ENCODE measurements at places on chromosomes 7 and 10.

- H3K4me1 ChIP-seq = peaks cover 18% of the 10 kb centered on the region
- H3K4me3 ChIP-seq = no peak overlapping the region
- H3K27me3 ChIP-seq = no peaks in the 10 kb centered on the region
- H3K36me3 ChIP-seq = peaks cover 29% of the 10 kb centered on the region
- H3K27ac ChIP-seq = no peak overlapping the region
- no peak for DNase-seq
These were observed 68.7 kb downstream of the VWA2 start for GRCh38 chr10:114307731-114308130.

DNA sequence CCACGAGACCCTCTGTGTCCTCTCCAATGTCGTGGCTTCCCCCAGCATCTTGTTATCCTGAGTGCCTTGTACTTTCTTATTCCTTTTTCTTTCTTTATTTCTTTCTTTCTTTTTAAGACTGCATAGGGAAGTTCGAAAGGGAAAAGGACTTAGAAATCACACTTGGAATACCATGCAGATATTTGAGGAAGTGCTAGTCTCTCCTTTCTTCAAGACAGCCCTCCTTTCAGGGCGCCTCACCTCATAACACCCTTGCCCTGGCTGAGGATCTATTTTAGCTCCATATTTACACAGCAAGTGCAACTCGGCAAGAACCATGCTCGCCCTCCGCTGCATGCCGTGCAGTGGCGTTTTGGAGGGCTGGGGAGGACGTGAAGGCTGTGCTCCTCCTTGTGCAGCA is 232.3 kb upstream of the GLI3 start:
- DNase-seq = no peak
- no peaks in the 10 kb centered on the region for H3K27me3 ChIP-seq
- H3K4me3 ChIP-seq = no peak overlapping the region
- H3K36me3 ChIP-seq = no peaks in the 10 kb centered on the region
- no peak overlapping the region for H3K27ac ChIP-seq
- no peaks in the 10 kb centered on the region for H3K4me1 ChIP-seq

GRCh38 chr7:7867846-7868571 is 100.6 kb upstream of the GLCCI1 start:
- no peak for DNase-seq
- H3K4me3 ChIP-seq = no peak overlapping the region
- H3K4me1 ChIP-seq = peaks cover 3% of the 10 kb centered on the region
- no peak overlapping the region for H3K27ac ChIP-seq
- H3K27me3 ChIP-seq = no peaks in the 10 kb centered on the region

DNA sequence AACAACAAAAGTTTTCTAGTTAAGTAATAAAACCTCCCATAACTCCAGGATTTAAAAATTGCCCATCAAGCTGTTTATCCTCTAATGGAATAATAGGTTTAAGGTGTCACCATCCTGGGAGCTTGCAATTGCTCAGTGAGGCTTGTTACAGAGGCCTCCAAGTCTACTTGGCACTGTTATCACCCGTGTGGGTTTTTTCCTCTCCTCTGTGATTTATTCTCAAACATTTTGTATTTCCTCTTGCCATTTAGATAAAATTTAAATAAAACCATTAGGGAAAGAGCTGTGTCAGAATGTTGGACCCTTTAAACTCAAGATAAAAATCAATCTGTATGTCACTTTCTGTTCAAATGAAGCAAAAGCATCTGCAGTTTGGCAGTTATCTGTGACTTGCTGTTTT is 202.6 kb downstream of the GALNT17 start:
- no peak overlapping the region for H3K4me3 ChIP-seq
- H3K36me3 ChIP-seq = no peaks in the 10 kb centered on the region
- no peak for DNase-seq
- H3K27me3 ChIP-seq = no peaks in the 10 kb centered on the region
- no peak overlapping the region for H3K27ac ChIP-seq

- H3K4me3 ChIP-seq = no peak overlapping the region
- no peaks in the 10 kb centered on the region for H3K4me1 ChIP-seq
- no peaks in the 10 kb centered on the region for H3K27me3 ChIP-seq
- no peak overlapping the region for H3K27ac ChIP-seq
- no peak for DNase-seq
These were observed 113.9 kb downstream of the ITGA8 start for GRCh38 chr10:15605740-15606369.

DNA sequence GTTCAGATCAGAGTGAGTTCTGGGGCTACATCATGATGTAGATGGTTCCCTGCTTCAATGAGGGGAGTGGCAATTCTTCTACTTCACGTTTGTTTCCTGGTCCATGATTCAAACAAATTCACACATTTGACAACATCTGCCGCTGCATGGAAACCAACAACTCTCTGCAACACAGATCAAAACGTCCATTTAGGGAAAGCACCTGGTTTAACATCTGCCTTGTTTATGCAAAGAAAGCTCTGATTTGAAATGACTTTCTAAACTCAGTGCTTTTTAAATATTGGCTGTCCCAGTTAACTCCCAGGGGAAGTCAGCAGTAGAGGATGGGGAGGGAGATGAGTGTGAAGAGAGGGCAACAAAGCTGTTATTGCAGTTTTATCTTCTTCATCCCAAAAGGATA is 93.8 kb downstream of the GAD2 start:
- H3K36me3 ChIP-seq = no peaks in the 10 kb centered on the region
- H3K27me3 ChIP-seq = no peaks in the 10 kb centered on the region
- no peak overlapping the region for H3K27ac ChIP-seq
- no peak for DNase-seq
- H3K4me1 ChIP-seq = no peaks in the 10 kb centered on the region

DNA sequence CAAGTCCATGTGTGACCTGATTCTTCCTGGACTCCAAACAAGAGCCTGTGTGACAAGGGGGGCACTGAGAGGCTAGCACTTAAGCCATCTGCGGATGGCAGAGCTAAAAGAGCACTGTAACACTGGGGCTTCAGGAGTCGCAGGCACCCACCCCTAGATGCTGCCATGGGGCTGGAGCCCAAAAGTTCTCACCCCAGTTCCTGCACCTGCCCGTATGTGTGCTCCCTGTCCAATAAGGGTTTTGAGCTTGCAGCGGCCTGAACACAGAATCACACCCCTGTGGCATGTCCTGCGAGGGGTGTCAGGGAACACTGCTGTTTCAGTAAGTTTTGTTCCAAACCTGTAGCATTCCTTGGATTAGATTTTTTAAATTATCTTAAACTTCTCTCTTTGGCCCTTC is 53.2 kb upstream of the GPR37 start:
- H3K4me3 ChIP-seq = no peak overlapping the region
- DNase-seq = no peak
- H3K27me3 ChIP-seq = no peaks in the 10 kb centered on the region
- no peaks in the 10 kb centered on the region for H3K4me1 ChIP-seq
- H3K27ac ChIP-seq = no peak overlapping the region

DNA sequence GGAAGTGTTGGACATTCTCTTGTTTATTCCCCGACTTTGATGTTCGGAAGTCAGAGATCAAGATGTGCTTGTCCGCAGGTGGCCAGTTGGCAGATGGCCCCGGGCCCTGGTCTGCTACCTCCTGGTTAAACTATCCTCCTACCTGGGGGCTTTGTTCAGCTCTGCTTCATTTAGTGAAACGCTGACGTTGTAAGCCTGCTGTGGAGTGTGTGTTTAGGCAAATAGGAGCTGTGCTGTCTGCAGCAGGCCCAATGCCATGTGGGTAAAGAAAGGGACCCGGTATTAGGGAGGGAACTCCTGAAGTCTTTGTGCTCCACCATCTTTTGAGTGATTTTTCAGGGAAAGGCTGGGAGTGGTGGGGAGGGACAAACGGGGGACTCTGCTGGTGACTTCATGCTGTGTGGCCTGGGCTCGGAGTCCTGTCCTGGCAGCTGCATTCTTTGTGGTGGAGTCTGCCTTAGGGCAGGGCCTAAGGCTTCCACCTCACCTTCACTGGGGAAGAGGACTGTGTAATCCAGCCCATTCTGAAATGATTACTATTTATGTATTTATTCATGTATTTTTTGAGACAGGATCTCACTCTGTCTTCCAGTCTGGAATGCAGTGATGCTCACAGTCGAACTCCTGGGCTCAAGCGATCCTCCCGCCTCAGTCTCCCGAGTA is 171.1 kb upstream of the KLF6 start:
- no peak for DNase-seq
- H3K27me3 ChIP-seq = no peaks in the 10 kb centered on the region
- no peaks in the 10 kb centered on the region for H3K36me3 ChIP-seq
- H3K4me1 ChIP-seq = no peaks in the 10 kb centered on the region
- no peak overlapping the region for H3K4me3 ChIP-seq

DNA sequence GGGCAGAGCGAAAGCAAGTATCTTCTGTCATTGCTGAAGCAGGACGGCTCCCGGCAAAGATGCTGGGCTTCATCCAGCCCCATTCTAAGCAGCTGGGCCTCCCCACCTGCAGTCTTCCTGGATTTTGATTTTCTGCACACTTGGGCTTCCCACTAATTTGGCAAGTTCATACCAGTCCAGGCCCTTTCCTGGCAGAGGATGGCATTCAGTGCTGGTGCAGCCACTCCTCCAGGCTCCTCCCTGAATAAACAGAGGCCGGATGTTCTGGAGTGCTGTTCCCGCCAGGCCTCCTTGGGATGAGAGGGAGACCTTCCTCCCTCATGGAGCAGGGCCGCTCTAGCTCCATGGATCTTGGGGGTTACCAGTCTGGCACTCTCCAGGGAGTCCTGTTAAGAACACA is 3.4 kb downstream of the BAG3 start:
- peaks cover 60% of the 10 kb centered on the region for H3K4me1 ChIP-seq
- H3K36me3 ChIP-seq = peaks cover 10% of the 10 kb centered on the region
- peak overlapping the region; percentile 72 for H3K4me3 ChIP-seq
- no peaks in the 10 kb centered on the region for H3K27me3 ChIP-seq
- peak overlapping the region; percentile 79 for H3K27ac ChIP-seq

DNA sequence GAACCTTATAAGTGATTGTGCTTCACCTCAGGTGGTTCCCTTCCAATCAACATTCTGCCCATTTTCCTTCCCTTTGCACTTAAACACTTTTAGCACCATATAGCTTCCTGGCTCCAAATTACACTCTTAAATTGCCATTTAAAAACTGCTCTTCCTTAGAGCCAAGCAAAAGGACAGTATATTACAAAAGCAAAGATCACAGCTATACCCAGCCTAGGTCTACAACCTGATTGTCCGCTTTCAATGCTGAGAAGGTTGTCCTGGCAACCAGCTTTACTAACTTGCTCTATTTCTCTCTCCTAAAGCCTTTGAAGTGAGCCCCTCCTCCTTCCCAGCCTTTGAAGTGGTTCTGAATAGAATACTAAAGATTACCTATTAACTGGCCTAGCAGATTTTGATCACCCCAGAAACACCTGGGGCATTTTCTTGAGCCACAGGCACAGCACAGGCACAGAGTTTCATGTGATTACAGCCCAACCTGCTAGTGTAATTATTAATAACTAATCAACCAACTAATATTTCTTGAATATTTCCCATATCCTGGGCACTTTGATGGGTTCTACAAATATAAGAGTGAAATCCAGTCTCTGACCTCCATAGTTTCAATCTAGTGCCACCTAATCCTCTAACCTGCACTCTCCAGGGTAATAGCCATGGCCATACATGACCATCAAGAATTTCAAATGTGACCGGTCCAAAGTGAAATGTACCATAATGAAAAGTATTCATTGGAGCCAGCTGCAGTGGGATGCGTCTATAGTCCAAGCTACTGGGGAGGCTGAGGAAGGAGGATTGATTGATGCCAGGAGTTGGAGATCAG is 63.6 kb upstream of the TRIM24 start:
- DNase-seq = no peak
- no peaks in the 10 kb centered on the region for H3K36me3 ChIP-seq
- no peak overlapping the region for H3K4me3 ChIP-seq
- H3K27ac ChIP-seq = no peak overlapping the region
- H3K4me1 ChIP-seq = no peaks in the 10 kb centered on the region
- no peaks in the 10 kb centered on the region for H3K27me3 ChIP-seq

DNA sequence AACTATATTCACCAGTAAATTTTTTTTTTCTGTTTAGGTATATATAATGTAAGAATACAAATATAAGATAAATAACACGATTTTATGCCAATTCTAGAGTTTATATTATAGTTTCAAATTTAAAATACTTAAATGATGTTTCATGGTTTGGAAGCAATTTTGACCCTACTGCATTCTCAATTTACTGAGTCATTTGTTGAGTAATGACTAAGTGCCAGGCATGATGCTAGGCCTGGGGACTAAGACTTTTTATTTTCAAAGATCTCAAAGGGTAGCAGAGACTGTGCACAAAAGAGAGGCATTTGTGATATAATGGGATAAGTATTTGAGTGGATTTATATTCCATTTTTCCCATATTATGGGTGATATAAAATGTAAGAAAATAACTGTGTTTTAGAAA is 78.9 kb upstream of the SMIM30 start:
- no peaks in the 10 kb centered on the region for H3K36me3 ChIP-seq
- H3K27me3 ChIP-seq = no peaks in the 10 kb centered on the region
- H3K27ac ChIP-seq = no peak overlapping the region
- DNase-seq = no peak
- H3K4me3 ChIP-seq = no peak overlapping the region

DNA sequence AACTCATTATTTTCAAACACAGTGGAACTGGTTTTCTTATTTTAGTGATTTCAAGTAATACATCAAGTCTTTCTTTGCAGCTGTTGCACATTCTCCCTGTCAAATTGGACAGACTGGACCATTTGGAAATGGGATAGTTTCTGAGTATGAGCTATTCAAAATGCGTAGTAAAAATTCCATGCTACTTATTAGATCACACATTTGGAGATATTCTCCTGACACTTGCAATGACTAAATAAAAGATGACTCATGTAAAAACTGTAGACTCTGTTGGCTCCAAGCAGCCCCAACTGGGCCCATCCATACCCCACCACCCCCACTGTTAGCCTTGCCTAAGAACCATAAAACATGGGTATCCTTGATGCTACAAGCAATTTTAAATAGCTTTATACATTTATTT is 25.9 kb upstream of the BICC1 start:
- H3K4me1 ChIP-seq = no peaks in the 10 kb centered on the region
- no peak for DNase-seq
- H3K4me3 ChIP-seq = no peak overlapping the region
- no peak overlapping the region for H3K27ac ChIP-seq
- no peaks in the 10 kb centered on the region for H3K27me3 ChIP-seq

- no peak for DNase-seq
- no peak overlapping the region for H3K27ac ChIP-seq
- peaks cover under 1% of the 10 kb centered on the region for H3K4me1 ChIP-seq
- H3K4me3 ChIP-seq = no peak overlapping the region
- H3K27me3 ChIP-seq = no peaks in the 10 kb centered on the region
- H3K36me3 ChIP-seq = peaks cover 44% of the 10 kb centered on the region
These were observed 19.3 kb downstream of the BRI3 start for GRCh38 chr7:98300595-98301372.

- DNase-seq = no peak
- H3K27ac ChIP-seq = no peak overlapping the region
- H3K36me3 ChIP-seq = peaks cover 8% of the 10 kb centered on the region
- H3K4me1 ChIP-seq = peaks cover 10% of the 10 kb centered on the region
These were observed 4.1 kb downstream of the MRPL43 start for GRCh38 chr10:100982916-100983830.

GRCh38 chr7:65915921-65916657 is 43.2 kb downstream of the VKORC1L1 start:
- no peaks in the 10 kb centered on the region for H3K27me3 ChIP-seq
- H3K36me3 ChIP-seq = no peaks in the 10 kb centered on the region
- no peaks in the 10 kb centered on the region for H3K4me1 ChIP-seq
- H3K27ac ChIP-seq = no peak overlapping the region
